ENCODE measurements at places on chromosomes 12 and 14.
A peak's percentile ranks its signal among the peaks of the same experiment; 100 is the strongest.

DNA sequence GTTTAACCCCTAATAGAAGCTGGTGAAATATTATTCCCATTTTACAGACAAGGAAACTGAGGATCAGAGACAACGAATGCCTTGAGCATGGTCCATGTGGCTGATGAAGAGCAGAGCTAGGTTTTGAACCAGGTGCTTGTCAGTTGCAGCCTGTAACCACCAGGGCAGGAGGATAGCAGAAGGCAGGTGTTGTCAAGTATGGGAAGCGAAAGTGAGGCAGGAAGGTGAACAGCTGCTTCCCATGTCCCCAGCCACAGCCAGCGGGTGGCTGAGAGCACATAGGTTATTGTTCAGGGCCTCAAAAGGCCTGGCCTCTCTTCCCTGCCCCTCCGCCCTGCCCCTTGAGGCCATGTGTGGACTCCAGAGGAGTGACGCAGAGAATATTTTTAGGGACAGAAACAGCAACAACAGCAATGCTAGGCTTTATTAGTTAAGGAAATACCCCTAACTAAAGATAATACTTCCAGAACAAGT is 39.6 kb downstream of the IQSEC3 start:
- no peak for DNase-seq

DNA sequence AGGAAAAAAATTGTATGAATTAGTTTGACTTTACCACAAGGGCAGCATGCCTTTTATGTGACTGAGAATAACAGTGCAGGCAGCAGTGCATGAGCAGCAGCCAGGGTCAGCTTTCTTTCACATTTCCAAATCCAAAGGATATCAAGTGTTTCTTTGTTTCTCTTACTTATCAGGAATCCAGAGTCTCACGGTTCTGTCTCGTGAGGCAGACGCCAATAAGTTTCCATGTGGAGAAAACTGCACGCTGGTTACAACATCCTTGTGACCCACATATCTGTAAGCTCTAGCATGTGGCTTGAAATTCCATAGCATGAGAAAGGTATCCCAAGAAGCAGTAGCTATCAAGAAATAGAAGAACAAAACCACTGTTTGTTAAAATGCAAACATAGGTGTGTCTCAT is 27.6 kb downstream of the GALNT4 start:
- DNase-seq: no peak

DNA sequence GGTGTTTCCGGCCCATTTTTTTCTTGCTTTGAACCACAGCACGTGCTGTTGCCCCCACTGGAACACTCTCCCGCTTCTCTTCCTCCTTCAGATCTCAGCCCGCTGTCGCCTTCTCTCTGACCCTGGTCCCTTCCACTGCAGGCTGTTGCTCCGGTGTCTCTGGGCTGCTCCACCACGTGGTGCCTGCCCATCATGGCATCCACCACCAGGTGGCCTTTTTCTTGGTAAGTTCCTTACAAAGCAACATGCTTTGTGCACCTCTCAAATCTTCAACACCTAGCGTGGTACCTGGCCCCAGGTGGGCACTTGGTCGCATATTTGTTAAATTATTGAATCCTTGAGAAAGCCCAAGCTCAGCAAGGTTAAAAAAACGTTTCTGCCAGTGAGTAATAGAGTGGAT is 19.1 kb downstream of the TUNAR start:
- no peak for DNase-seq

DNA sequence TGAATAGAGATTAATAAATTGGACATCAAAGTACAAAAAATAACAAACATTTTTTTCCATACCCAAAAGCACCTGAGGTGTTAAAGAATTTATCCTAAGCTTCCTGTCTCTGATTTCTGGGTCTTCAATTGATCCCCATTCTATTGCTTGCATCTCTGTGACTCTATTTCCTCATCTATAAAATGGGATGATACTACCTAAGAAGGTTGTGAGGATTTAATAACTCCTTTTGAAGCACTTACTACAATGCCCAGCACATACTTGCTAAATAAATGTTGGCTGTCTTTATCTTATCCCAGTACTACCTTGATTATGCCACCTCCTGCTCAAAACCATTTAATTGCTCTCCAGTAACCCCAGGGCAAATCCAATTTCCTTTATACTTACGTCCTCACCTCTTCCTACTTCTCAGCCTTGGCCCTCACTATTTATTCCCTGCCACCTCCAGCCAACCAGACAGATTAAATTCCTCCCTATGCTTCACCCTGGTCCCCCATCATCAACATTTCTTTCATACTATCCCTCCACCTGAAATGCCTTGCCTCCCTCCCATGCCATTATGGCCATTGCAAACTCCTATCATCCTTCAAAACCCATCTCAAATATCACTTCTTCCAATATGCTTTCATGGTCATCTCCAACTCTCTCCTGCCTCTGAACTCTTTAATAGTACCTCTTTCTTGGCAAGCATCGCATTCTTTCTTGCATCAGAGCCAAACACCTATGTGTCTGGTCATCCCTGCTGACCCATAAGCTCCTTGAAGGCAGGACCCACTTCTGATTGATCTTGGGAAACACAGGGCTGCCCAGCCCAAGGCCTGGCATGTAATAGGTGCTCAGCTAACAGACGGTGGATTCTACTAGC is 7.9 kb upstream of the ASIC1 start:
- DNase-seq: no peak

- peak; percentile 86 for DNase-seq
Observed at GRCh38 chr12:20368114-20368650, at the start of gene PDE3A. Gene PDE3A, plus strand, starts transcription at chr12:20368537. Its CDS starts 748 bp downstream, at chr12:20369285.

- DNase-seq: no peak
Observed at GRCh38 chr12:92470608-92471021, 232.2 kb upstream of the PLEKHG7 start.

DNA sequence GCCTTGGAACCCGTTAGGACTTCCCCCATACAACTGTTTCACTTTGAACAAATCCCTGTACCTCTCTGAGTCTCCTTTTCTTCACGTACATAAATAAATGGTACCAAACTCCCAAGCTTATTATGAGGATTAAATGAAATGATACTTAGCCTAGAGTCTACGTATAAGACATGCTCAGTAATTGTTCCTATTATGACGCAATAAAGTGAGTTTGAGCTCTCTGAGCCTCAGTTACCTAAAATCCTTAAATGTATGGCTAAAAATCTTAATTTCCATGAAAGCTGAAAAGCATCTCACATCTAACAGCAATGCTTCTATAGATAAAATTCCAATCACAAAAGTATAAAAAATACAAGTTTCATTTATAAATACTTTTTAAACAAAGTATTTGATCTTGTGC is 117.9 kb upstream of the TMEM233 start:
- no peak for DNase-seq

GRCh38 chr14:93112891-93113677 is 2.6 kb downstream of the ITPK1 start:
- no peak for DNase-seq

DNA sequence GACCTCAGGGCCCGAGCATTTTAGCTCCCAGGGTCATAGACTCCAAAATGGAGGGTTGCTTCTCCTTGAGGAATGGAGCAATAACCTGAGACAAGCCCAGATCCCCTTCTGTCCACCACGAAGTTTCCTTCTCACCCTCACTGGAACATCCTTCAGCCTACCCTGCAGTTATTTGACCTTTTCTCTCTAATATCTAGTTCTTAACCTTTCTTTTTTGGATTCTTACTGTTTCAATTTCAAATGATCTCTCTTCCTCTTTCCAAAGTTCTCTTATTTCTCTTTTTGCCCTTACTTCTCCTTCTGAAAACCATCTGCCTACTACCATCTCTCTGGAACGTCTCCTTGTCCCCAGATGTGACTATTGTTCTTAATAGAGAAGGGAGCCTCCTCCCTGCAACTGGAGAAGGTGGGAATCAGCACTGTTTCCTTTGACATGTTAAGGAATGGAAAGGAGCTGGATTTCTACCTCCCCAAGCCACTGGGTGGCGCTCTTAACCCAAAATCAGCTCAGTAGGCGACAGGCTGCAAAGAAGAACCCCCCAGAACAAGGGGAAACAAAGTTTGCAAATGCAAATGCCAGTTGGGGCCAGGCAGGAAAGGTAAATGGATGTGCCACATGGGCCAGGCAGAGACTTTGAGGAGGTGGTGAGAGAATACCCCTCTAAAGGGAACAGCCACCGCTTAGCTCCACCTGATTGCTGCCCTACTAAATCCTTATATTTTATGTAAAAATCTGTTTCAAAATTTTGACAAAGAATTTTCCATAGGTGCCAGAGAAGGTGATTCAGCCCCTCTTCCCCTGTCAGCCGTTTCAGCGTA is 22.4 kb upstream of the PDE1B start:
- peak; percentile 77 for DNase-seq
